AG20443 (cell line): ENCODE measurements at places on chromosomes 5 and 9.

- no peak for DNase-seq
These were observed 29.3 kb downstream of the PPIC start for GRCh38 chr5:123007182-123007581.

DNA sequence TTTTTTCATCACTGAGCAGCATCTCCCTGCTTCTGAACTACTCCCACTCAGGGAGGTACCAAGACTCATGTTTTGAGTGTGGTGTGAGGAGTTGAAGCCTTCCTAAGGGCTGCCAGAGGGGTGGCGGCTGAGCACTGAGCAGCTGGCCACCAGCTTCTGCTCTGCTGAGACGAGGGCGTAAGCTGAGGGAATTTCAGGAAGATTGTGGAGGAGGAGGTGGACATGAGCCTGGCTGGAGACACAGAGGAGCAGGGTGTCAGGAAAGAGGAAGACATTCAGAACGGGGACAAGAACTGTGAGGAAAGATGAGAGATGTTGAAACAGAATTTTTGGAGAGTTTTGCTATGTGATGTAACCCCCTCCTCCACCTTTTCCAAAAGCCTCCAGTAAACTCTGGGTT is 7.8 kb downstream of the LCP2 start:
- DNase-seq = no peak

GRCh38 chr9:14031810-14032209 is 282.1 kb downstream of the NFIB start:
- no peak for DNase-seq

DNA sequence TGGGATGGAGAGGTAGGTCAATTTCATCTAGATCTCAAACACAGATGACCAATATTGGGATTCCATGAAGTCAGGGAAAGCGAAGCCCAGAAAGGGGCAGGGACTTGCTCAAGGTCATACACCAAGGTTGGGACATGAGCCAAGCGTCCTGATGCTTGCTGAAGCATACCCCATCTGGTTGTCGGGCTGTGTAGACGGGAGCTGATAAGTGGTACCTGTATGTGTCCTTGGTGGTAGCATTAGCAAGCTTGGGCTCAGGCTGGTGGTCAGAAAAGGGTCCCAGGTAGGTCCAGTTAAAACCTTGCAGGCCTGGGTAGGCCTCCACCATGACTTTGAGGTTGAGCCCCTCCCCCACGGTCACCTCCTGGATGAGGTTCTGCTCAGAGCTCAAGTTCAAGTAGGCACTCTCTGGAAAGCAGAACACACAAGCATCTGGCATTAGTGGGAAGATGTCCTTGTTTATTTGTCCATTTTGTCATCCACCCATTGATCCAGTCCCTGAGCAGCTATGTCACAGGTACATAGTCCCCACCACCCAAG is 13.2 kb downstream of the CSF1R start:
- DNase-seq = no peak

- no peak for DNase-seq
These were observed 2.1 kb upstream of the IFT74 start for GRCh38 chr9:26954050-26954508.

DNA sequence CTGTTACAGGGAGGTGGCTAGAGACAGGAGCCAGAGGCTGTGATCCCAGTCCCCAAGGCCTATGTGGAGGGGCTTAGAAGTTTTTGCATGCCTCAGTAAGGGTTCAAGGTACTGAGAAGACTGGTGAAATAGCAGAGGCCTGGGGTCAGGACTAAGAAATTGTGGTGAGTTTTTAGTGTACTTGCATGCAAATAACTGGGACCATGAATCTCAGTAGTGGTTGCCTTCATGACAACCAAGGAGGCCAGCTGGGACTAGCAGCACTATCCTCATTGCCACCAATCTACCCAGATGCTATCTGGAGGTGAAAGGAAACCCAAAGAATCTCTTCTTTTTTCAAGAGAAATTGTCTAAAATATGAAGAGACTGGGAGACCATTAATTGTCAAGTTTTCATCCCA is 395.1 kb downstream of the CETN3 start:
- no peak for DNase-seq

DNA sequence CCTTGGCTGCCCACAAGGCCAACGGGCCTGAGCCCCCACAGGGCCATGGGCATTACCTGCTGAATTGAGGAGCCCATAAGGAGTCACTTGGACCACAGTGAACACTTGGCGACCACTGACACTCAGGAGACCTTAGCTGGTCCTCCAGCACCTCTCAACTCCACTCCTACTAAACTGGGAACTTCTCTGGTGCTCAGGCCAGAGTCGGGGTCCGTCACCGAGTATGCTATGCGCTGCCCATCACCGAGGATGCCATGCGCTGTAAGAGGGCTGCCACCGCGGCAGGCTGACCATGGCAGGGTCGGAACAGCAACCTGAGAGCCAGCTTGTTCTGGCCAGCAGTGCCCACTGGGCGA is 600 bp upstream of the SQSTM1 start:
- no peak for DNase-seq

GRCh38 chr5:42467981-42468524 is 44.8 kb downstream of the GHR start:
- DNase-seq = no peak

DNA sequence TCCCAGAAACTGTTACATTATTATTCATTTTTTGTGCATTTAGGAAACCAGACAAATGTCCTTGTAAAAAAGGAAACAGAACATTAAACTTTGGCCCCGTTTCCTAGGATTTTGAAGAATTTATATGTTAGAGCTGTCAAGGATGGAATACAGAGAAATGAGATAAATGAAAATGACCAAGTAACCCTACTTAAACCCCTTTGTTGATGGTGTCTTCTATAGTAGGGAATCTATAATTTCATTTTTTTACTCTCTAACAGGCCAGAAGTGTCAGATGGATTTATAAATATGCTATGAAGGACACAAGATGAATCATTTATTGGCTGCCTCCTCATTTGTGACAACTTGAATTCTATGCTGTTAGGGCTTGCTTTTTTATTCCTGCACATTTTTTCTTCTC is 1047.1 kb downstream of the PTPRD start:
- DNase-seq = no peak

- DNase-seq = no peak
These were observed 96.0 kb downstream of the GALNT10 start for GRCh38 chr5:154286557-154286956.

- DNase-seq = no peak
These were observed 248.4 kb downstream of the IRX2 start for GRCh38 chr5:2502970-2503594.

DNA sequence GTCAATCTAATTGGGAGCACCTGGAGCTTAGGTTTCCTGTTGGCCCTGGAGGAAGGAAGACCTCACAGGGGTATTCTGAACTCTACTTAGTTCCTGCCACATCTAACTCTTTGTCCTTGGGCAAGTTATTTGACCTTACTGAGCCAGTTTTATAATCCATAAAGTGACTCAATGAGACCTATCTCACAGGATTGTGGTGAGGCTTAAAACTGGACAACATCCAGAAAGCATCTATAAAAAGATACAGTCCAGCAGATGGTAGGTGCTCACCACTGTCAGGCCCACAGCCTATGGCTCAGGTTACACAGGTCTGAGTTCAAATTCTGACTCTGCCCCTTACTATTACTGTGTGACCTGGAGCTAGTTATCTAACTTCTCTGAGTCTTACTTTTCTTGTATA is 23.3 kb downstream of the KCNV2 start:
- DNase-seq = no peak

DNA sequence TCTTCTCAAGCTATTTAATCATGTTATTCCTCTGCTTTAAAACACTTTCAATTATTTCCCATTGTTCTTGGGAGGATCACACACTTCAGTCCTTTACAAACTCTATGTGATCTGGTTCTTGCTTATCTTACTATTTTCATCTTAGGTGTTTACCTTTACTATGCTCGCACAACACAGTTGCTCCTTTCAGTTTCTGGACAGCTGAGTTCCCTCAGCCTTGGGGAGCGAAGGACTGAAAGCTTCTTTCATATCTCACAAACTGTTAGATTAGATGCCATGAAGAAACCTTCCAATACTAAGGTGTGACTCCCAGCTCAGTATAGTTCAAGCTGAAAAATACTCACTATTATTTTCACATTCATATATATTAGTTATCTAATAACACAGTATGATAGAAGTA is 117.9 kb downstream of the CDC42SE2 start:
- no peak for DNase-seq

- peak; percentile 52 for DNase-seq
These were observed 42.5 kb downstream of the FRMPD1 start for GRCh38 chr9:37693260-37693659.

GRCh38 chr9:100639854-100640253 is 62.0 kb downstream of the CAVIN4 start:
- DNase-seq = no peak

DNA sequence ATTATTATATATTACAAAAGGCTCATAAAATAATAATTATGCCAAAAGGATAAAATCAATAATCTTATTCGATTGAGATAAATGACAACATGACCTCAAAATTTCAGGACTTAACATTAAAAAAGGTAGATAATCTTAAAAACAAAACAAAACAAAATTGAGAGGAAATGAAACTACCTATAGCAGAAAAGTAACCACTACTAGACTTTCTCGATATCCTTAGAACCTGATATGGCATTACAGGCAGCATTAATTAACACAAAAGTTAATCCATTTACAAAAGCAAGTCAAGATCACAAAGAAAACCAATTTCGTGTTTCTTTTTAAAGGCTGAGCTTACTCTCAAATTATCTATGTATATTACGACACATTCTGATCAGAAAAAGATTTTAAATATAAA is 29.9 kb downstream of the TMEM161B start:
- no peak for DNase-seq

GRCh38 chr9:123696476-123696875 is 233.4 kb downstream of the DENND1A start:
- DNase-seq = peak; percentile 43

DNA sequence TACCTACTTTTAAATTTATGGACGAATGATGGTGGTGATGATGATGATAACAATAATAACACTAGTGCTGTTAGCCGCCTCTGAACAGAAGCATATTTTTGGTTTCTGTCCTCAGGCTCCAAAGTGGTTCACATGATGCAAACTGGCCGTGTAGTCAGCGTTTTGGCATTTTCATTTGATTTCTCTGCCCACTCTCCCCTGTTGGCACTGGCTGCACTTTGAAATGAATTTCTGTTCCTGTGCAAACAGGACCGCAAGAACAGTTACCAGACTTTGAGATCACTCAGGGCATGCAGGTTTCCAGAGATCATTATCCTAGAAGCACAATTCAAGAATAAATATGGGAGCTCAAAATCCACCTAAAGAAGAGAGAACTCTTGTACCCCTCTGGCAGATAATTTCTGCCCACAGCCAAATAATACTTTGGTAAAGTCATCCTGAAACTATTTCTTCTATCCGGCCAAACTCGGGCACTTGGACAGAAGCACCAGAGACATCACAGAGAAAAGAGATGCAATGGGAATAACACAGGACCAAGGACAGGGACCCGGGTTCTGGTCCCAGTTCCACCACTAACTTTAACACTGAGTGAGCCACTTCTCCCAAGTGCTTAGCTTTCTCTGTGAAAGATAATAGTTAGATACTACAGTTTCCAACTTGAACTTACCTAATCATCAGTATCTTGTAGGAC is 201.7 kb upstream of the PTGER4 start:
- peak; percentile 59 for DNase-seq

GRCh38 chr9:131645078-131645776 is 94.6 kb downstream of the RAPGEF1 start:
- DNase-seq = peak; percentile 29

- DNase-seq = no peak
These were observed 95.3 kb upstream of the NR3C1 start for GRCh38 chr5:143498821-143499220.

DNA sequence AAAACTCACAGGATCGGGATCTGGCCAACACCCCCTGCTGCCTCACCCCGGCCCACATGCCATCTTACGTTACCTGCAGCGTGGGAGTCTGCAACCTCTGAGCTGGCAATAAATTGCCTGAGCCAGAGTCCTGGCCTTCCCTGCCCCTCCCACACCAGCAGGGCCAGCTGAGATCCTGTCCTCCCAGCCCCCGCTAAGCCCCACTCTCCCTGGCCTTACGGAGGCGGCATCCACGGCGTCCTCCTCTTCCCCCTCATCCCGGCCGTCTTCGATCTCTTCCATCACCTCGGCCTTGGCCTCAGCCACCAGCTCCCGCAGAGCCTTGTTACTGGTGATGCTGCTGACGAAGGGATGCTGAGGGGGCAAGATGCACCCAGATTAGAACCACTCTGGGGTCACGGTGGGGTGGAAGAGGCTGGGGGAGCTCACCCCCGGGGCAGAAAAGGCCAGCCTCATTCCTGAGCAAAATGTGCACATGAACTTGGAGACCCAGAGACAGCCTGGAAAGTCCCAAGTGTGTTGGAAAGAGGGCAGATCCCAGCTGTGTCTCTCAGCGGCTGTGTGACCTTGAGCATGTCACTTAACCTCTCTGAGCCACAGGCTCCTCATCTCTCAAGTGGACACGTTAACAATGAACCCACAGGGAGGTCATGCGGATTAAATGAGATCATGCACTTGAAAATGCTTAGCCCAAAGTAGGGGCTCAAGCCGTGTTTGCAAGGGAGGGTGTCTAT is 89.9 kb upstream of the FBXW11 start:
- DNase-seq = no peak

DNA sequence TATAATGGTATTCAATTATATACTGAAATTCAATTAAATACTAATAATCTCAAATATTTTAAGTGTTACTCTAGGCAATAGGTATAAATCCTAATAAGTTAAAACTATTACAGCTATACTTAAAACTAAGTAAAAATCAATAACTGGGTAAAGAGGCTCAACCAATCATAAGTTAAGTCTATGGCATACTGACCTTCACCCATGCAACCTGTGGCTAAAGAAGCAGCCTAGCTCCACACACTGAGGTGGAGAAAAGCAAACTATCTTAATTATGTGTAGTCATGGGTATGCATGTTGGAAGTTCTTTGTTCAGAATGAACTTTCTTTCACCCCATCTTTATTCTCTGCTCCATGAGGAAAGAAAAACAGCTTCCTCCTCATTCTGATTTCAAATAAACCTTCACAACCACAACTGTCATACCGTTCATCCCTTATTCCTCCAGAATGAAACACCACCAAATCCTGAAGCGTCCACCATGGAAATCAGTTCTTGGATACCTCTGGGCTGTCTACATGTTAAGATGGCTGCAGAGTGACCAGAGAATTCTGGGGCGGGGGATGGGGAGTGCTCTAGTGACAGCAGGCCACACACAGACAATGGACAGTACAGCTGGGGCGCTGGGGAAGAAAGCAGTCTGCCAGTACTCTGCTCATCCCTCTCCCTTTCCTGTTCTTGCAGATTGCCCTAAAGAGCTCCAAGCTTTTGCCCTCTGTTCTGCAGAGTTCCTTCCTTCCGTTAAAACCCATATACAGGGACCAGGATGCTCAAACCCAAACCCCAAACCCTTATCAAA is 62.3 kb downstream of the RIGI start:
- DNase-seq = no peak

- no peak for DNase-seq
These were observed 18.9 kb downstream of the BNIP1 start for GRCh38 chr5:173163219-173163618.

DNA sequence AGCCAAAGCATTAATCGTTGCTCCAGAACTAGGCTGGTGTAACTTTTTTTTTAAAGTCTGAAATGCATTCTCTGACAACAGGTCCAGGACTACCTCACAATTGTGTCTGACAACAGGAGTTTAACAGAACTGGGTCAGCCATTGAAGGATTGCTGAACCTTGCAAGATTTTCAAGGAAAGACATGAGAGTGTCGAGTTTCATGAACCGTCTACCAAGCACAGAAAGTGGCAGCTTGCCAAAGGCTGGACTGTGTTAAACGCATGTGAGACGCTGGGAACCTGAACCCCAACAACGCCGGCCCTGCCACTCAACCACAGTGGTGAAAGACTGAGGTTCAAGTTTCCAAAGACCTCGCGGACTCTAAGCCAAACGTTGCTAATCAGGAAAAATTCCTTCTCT is 79.1 kb downstream of the LHFPL2 start:
- DNase-seq = no peak

GRCh38 chr9:27561685-27562084 is 11.6 kb downstream of the C9orf72 start:
- no peak for DNase-seq
